ENCODE measurements at places on chromosomes 12 and 14.

GRCh38 chr12:79381248-79382208 lies 309.2 kb downstream of the PAWR start:
- DNase-seq: no peak

DNA sequence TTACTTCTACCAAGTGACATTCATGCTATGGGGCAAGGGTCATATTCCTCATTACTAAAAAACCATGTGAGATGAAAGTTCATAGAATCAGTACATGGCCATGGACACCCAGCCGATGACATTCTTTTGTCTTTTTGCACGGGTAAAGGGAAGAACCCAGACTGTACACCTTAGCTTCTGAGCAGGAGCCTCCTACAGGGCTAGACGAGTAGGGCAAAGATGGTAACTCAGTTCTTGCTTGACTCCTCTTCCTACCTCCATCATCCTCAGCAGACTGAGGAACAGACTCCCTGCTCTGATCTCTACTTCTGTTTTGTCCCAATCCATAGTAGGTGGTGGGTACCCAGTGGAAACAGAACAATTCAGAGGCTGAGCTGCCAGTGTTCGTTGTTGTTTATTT lies 281.3 kb downstream of the NPAS3 start:
- DNase-seq: no peak

DNA sequence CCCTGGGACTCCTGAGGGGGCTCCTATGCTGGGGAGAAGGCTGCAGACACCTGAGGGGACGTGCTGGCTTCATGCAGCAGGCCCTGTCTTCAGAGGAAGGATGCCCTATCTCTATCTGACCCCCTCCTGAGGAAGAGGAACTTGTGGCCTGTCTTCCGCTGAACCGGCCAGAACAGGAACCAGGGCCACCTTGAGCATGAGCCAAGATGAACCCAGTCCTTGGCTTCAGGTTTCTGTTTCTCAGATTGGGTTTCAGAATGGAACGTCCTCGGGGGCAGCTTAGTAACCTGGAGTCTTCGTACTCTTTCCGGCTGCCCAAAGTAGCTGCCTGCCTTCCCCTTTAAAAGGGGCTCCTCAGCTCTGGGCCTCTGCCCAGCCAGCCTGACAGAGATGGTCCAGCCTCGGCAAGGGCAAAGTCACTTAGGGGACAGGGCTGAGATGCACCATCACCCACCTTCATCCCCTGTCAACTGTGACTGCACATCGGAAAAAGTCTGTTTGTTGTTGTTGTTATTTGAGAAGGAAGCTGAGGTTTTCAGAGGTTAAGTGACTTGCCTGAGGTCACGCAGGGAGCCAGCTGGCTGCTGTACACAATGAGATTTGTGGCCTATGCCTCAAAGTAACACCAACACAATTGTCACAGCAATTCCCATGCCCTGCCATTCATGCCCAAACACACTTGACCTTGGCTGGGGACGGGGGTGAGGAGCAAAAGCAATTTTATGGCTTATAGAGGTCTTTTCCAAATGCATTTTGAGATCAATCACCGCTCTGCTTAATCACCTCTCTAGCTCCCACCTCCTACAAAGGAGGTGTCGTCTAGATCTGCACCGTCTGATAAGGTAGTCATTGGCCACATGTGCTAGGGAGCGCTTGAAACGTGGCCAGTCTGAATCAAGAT lies 13.4 kb downstream of the ASB2 start:
- peak; percentile 45 for DNase-seq

- no peak for DNase-seq
Observed at GRCh38 chr12:105120551-105120950, 13.0 kb downstream of the WASHC4 start.

DNA sequence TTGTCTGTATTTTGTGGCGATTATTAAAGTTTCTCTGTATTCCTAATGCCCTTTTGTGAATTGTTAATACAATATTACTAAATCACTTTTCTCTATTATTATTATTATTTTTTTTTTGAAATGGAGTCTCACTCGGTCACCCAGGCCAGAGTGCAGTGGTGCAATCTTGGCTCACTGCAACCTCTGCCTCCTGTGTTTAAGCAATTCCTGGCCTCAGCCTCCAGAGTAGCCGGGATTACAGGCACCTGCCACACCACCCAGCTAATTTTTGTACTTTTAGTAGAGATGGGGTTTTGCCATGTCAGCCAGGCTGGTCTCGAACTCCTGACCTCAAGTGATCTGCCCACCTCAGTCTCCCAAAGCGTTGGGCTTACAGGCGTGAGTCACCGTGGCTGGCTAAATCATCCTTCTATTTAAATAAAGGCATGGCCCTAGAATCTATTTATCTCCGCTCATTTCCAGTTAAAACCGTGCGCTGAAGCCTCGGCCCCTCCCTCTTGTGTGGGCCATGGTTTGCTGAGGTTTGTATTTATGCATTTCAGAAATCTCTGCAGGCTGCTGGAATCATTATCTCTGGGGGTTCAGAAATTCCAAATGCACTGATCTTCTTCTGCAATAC lies 1136.4 kb upstream of the TMEM132C start:
- DNase-seq: no peak

DNA sequence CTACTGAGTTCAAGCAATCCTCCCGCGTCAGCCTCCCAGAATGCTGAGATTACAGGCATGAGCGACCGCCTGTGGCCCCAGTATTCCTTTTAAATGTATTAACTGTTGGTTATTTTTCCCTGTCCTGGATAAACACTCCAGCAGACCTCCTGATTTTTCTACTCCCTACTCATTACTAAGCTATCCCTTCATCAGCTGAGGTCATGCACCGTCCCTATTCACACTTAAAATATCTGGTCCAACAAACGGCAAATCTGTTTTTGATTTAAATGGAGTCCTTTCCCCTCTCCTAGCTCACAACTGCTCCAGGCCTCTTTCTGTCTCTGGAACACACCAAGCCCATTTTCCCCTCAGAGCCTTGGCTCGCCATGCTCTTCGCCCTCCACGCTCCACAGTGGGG lies 1003.3 kb upstream of the TMEM132C start:
- DNase-seq: no peak

- no peak for DNase-seq
Observed at GRCh38 chr14:74886001-74886400, 4.3 kb downstream of the DLST start.

DNA sequence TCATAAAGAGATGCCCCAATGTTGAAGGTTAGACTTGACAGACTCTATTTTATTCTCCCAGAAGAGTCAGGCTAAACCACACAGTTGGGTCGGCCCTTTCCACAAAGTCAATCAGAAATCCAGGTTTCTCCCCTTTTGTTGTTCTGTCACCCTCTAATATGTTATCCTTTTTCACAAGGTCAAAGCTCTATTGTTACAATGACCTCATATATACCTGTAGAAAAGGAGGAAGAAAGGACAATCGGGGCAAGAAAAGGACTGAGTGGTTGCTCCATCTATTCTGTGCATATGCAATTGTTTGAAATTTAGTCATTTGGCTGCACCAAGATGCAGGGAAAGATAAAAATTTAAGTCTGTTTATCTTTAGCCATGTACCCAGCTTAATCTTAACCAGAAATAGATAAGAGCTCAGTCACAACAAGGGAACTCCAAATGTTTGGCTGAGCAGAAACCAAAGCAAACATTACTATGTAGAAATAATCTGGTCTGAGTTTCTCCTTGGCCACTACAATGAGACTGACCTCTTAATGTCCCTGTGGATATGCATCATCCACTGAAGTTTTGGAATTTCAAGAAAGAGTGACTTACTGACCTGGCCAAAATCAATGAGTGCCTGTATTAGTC lies 503.7 kb downstream of the GALC start:
- DNase-seq: no peak

DNA sequence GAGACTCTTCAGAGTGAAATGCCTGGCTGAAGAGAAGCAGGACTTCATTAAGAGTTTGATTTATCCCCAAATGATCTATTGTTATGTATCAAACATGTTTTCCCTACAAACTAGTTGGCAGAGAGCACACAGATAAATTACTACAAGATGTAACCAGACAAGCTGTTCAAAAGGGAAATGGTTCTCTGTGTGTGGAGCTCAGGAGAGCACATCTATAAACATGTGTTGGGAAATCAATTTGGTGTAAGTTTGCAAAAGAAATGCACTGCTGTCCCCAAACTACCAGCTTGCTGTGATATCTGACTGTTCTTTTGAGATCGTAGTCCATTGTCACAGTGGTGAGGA lies 159.2 kb downstream of the PAH start:
- no peak for DNase-seq

DNA sequence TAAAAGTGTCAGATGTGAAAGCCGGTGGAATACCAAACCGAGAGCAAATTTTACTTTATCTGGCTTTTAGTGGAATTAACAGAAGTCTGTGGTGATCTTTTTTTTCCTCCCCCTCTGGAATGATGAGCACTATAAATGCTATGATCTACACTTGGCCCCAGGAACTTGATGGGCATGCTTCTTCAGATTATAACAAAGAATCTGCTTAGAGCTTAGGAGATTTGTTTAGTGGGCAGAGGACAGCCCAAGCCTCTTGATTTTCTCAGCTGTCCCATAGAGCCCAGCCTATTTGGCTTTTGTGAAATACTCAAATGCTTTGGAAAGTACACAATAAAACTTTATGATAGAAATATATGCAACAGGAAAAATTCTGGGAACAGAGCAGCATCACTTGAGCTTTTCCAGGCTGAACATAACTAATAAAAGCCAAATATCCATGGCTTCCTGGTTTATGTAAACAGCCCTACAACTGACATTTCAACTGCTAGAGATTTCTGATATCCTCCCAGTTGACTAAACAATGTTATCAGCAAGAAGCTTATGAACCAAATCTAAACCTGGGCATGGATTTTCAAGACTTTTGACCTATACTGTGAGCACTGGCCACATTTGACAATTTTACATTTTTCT lies 149.6 kb downstream of the PLXNC1 start:
- DNase-seq: no peak

GRCh38 chr14:81776531-81776930 lies 242.9 kb upstream of the SEL1L start:
- no peak for DNase-seq

- DNase-seq: no peak
Observed at GRCh38 chr12:17588968-17589367, 501.0 kb downstream of the RERGL start.

- no peak for DNase-seq
Observed at GRCh38 chr12:83143950-83144349, 457.2 kb downstream of the TMTC2 start.

- no peak for DNase-seq
Observed at GRCh38 chr12:102675672-102676071, 195.3 kb upstream of the IGF1 start.

DNA sequence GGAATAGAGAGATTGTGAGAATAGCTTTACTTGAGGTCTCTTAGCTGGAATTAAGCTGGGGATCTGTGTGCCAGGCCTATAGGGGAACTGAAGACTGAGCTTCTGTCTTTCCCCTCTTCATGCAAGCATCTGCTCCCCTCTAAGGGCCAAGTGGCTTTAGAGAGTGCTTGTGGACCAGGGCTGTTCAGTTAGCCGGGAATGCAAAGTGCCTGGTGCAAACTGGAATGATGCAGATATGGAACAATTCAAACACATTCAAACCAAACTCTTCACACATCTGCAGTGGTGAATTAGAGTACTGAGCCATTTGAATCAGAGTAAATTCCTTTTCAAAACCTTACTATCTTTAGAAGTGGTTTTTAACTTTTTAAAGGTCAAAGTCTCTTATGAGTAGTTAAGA lies 99.0 kb downstream of the LIN7A start:
- no peak for DNase-seq

DNA sequence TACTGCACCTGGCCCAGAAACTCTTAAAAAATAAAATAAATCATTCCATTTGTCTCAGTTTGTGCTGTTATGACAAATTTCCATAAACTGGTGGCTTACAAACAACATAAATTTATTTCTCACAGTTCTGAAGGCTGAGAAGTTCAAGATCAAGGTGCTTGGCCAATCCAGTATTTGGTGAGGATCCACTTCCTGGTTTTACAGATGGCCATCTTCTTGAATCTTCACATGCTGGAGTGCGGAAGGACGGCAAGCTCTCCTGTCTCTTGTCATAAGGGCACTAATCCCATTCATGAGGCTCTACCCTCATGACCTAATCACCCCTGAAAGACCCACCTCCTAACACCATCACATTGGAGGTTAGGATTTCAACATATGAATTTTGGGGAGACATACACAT lies 29.9 kb upstream of the MYBPC1 start:
- no peak for DNase-seq

DNA sequence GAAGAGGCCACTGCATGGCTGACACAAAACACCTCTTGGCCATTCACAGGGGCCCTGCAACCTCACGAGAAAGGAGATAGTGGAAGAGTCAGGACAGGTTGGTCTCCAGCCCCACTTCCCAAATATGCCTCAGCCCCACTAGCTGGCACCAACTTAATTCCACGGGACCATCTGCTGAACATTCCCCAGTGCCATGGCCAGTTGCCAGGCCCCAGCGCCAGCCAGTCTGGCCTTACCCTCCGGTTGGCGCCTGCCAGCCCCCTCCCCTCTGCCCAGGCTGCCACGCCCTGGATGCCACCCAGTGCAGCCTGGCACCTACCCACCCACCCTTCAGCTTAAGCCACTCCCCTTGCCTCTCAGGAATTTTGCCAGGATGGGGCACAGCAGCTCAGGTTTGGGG lies 21.2 kb upstream of the HSPB8 start:
- DNase-seq: no peak

DNA sequence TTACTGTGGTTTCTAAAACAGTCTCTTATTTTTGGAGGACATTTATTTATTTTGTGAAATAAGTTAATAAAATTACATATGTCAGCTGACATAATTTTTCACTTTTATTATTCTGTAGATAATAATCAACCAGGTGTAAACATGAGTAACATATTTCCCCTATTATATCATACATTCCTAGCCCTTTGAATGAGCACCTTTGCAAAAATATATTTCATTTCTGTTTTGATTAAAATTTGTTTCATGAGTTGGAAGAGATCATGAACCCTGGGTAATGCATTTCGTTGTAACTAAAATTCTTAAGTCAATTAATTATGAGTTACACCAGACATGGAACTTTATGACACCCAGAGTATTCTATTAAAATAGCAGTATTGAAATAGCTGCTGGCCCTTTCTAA lies 56.3 kb downstream of the SLC16A7 start:
- no peak for DNase-seq

- DNase-seq: no peak
Observed at GRCh38 chr14:20262642-20263128, 23.6 kb downstream of the OR11H4 start.

GRCh38 chr12:69835081-69835480 lies 10.1 kb downstream of the MYRFL start:
- no peak for DNase-seq

GRCh38 chr14:58107947-58108552 lies 44.0 kb downstream of the ARMH4 start:
- no peak for DNase-seq

- DNase-seq: no peak
Observed at GRCh38 chr12:66555113-66555512, 123.8 kb downstream of the GRIP1 start.

- no peak for DNase-seq
Observed at GRCh38 chr12:70648831-70649230, 11.6 kb upstream of the PTPRB start.

- no peak for DNase-seq
Observed at GRCh38 chr14:22412926-22413411, 176.1 kb downstream of the DAD1 start.

- no peak for DNase-seq
Observed at GRCh38 chr12:80622271-80622670, 85.2 kb upstream of the MYF6 start.

All from activated T-helper 1 cell treated with Interleukin-2 at 50 U/mL for 16 hours (primary cell).